ENCODE measurements at places on chromosomes 5 and 9. TPM values are rescaled to one million over a fixed set of nuclear protein-coding genes. Genes with fewer than 3 reads are reported as not detected.
A peak's percentile ranks its signal among the peaks of the same experiment; 100 is the strongest.

DNA sequence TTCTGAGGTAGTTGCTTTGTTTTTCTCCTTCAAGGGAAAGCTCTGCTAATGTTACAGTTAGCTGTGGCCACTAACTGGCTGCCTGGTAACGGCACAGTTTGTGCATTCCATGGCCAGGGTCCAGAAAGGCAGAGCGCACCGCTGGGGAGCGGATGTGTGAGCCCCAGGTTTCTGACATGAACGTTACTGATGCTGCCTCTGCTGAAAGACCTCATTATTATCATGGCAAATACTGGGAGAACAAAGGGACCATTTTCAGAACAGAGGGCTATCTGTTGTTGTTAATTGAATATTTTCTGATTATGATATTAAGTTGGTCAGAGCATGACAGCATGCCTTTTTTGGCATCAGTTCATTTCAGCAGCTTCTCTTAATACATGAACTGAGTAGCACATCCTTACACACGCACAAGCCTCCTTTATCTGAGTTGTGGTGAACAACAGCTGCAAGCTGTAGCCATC is 134.1 kb downstream of the NUDT12 start:
- peak; percentile 84 for DNase-seq

- DNase-seq = no peak
These were observed 270.2 kb downstream of the FSTL4 start for GRCh38 chr5:133341915-133342710.

ZSWIM6 gene
- total RNA-seq = 14.5 TPM

- no peak for DNase-seq
These were observed 178.5 kb downstream of the RAB3C start for GRCh38 chr5:58761407-58761806.

DNA sequence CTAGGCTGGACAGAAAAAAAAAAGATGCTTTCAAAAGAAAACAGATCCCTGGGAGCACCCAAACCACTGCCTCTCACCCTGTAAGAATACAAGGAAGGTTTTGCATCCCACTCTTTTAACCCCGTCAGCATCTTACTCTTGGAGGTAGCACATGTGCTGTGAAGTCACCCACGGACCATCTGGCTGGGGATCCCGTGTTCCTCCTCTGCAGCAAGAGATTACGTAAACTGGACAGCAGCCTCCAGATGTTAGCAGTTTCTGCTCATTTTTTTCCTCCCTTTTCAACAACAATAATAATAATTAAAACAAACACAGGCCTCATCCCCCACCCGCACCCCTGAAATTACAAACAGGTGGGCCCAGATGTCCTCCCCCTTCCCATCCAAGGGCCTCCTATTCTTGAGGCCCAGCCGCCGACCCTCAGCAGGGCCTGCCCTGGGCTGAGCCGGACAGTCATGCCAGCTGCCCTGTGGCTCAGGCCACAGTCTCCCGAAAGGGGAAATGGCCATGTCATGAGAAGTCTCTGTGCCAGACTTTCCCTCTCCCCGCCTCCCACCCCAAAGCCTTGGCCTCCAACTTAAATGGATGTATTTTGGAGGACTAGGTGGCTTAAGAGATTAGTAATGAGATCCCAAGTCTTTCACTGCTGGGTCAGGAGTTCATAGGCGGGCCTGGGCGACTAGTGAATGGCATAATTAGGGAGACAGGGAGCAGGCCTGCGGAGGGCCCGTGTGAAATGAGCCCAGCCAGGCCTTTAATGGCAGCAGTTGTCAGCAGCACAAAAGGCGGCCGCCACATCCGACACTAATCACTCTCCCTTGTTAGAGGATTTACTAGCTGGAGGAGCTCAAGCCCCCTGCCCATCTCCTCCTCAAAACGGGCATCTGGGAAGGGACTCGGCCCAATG is 165.1 kb downstream of the PAPPA start:
- peak; percentile 82 for DNase-seq

GPX8 gene
- 61.1 TPM for total RNA-seq

ICE1 gene
- 47.5 TPM for total RNA-seq

- no peak for DNase-seq
These were observed 95.3 kb upstream of the CKMT2 start for GRCh38 chr5:81137833-81138232.

CDC20B gene
- total RNA-seq = not detected

OCLN gene
- total RNA-seq = 8.0 TPM

FOXD4 gene
- total RNA-seq = not detected

DNA sequence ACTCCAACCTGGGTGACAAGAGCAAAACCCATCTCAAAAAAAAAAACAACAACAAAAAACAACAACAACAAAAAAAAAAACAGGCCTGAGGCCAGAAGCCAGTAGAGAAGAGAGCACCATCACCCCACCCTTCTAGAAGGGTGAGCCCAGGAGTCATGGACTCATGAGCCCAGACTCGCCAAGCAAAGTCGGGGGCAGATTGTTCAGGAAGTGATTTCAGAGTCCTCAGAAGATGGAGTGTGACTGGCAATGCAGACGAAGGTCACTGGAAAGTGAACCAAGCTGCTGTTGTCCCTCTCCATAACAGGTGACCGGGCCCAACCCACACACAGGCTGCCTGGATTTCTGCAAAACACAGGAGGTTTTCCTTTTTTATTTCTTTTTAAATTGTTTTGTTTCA is 9.0 kb upstream of the WDR38 start:
- DNase-seq = no peak

ROPN1L gene
- 0.41 TPM for total RNA-seq

LCN15 gene
- total RNA-seq = not detected

- DNase-seq = peak; percentile 50
These were observed 31.6 kb downstream of the DTWD2 start for GRCh38 chr5:118956727-118957126.

DNA sequence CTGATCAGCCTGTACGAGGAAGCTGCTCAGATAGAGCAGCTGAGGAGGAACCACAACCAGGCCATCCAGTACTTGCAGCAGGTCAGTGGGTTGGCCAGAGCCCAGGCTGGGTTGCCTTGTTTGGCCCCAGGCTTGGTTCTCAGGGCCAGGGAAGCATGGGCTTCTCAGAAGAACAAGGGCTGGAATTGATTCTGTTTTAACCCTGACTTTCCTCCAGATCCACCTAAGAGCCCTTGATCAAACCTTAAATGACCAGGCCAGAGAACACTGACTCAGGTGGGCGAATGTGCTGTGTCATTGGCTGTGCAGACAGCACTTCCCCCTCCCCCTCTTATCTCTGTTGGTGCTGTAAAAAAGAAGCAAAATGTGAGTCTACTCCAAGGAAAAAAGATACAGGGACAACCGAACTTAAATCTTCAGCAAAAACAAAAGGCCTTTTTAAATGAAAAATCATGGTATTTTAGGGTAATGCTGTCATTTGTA is 28.1 kb downstream of the TTC23L start:
- DNase-seq = no peak

GRCh38 chr9:136674786-136675349 is 12.2 kb downstream of the EGFL7 start:
- DNase-seq = no peak

DNA sequence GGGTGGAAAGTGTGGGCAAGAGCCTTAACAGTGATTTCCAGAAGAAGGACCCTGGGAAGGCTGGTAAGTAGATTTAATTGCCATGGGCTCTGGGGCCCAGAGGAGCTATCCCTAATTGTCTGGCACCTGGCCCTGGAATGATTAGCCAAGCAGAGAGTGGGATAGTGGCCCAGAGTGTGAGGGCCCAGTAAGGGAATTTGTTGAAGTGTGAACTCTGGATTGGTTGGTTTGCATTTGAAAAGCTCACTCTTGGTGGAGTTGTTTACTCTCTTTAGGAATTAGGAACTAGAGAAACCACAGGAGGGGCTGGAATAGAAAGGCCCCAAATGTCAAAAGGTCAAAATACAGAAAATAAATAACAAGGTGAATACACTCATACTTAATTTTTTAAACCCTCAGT is 207.1 kb downstream of the GABRG2 start:
- DNase-seq = no peak

- no peak for DNase-seq
These were observed 360.0 kb downstream of the GLIS3 start for GRCh38 chr9:3939820-3940219.

GRCh38 chr5:5126444-5126843 is 13.7 kb upstream of the ADAMTS16 start:
- no peak for DNase-seq

DNA sequence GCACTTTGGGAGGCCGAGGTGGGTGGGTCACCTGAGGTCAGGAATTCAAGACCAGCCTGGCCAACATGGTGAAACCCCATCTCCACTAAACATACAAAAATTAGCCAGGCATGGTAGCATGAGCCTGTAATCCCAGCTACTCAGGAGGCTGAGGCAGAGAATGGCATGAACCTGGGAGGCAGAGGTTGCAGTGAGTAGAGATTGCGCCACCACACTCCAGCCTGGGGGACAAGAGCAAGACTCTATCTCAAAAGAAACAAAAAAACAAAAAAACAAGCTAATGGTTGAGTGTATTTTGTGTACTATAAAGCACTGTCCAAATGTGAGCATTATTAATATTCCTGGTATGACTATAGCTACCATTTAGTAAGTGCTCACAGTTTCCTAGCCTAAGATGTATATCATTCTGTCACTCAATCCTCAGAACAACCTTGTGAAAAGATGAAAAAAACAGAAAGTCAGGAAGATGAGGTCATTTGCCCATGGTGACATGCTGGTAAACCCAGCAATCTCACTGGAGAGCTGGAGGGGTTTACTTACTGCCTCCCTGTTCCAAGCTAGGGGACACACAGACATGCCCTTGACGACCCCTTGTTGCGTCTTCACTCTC is 27.7 kb downstream of the ARHGEF37 start:
- DNase-seq = no peak

NRG2 gene
- 0.41 TPM for total RNA-seq

DNA sequence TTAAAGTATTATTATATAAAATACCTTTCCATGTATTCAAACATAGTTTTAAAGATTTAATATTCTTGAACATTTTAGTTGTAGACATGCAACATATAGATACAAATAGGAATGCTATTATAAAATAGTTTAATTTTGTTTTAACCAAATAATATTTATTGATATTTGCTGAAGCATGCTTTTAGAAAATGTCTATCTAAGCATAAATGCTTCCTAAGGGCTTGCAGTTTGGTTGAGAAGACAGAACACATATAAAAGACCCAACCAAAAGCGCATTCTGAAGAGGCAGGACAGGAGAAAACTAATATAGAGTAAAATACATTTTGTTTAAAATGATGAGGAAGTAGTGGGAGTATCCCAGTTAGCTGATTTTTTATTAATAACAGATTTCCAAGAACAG is 181.5 kb upstream of the ISL1 start:
- DNase-seq = no peak

Data from tongue (tissue), 3 donors.